BE2C (cell line): ENCODE measurements at places on chromosomes 3 and 15.

GRCh38 chr3:48151058-48151806 is 37.0 kb downstream of the CDC25A start:
- DNase-seq: peak; percentile 78

DNA sequence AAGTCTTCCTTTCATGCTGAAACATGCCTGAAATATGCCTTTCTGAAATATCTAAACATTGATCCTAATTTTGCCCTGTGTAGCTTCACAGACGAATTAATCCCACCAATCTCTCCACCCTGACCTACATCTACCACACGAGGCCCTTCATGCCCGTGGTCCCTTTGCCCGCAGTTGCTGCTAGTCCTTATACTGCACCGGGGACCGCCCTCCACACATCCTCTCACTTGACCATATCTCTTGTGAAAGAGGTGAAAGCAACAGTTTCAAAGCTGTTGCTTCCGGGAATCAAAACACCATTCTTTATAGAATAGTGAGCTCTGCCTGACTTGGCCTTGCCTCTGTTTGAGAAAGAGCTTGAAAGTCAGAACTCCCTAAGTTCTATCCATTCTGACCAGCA is 499.5 kb downstream of the NTRK3 start:
- DNase-seq: no peak

DNA sequence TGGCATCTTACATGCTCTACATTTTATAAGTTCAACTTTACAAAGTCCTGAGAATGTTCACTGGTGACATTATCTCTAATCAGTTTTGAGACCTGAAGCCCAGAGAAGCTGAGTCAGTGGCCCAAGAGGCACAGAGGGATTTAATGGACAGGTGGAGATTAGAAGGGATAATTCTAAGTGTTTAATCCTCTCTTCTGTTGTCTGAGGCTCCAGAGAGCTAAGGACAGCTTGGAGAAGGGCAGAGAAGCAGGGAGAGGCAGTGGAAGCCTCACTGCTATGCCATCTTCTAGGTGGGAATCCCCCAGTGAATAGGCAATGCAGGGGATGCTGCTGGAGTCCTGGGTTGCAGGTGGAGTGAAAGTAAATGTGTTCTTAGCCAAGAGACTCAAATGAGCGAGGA is 369.4 kb upstream of the SLCO3A1 start:
- no peak for DNase-seq

GRCh38 chr15:67134067-67134838 is 68.9 kb downstream of the SMAD3 start:
- no peak for DNase-seq

GRCh38 chr3:171774521-171774920 is 35.8 kb downstream of the PLD1 start:
- no peak for DNase-seq

DNA sequence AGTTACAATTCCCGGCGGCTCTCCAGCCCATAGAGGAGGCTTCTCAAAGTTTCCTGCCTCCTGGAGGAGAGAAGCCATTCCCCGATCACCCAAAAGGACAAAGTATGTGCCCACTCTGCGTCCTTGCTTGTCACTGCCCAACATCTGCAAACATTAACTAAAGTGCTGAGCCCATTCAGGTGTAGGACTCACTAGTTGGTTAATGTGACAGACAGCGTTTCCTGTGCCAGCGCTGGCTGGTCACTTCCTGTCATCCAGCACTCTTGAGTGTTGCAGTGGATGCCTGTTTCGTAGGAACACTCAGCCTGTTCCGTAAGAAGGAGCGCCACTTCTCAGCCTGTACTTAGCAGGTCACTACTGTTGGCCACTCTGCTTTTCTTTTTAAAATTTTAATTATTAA is 100.3 kb downstream of the APBA2 start:
- DNase-seq: no peak
